Uterus (tissue), 4 donors: ENCODE measurements at places on chromosomes 4 and X.
A peak's percentile ranks its signal among the peaks of the same experiment; 100 is the strongest.

- no peak overlapping the region for H3K27ac ChIP-seq
- H3K4me3 ChIP-seq: no peak overlapping the region
- DNase-seq: no peak
- H3K36me3 ChIP-seq: no peaks in the 10 kb centered on the region
Measured at GRCh38 chr4:5895287-5895686, 2.4 kb upstream of the CRMP1 start.

DNA sequence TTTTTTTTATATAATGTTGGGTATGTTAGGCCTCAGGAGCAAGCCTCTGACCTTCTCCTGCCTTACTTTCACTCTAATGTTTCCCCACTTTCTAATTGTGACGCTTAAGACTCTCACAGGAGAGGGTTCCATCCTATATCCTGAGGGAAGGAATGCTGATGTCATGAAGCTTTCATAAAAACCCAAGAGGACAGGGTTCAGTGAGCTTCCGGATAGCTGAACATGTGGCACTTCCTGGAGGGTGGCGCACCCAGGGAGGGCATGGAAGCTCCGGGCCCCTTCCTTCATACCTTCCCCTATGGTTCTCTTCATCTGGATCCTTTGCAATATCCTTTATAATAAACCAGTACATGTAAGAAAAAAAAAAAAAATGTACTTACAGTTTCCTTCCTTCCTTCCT is 48.0 kb upstream of the TMPRSS11E start:
- no peaks in the 10 kb centered on the region for H3K27me3 ChIP-seq
- no peaks in the 10 kb centered on the region for H3K4me1 ChIP-seq
- H3K4me3 ChIP-seq: no peak overlapping the region
- no peak overlapping the region for H3K27ac ChIP-seq
- DNase-seq: no peak

GRCh38 chr4:165439344-165439743 is 60.5 kb downstream of the CPE start:
- H3K4me1 ChIP-seq: no peaks in the 10 kb centered on the region
- no peaks in the 10 kb centered on the region for H3K36me3 ChIP-seq

DNA sequence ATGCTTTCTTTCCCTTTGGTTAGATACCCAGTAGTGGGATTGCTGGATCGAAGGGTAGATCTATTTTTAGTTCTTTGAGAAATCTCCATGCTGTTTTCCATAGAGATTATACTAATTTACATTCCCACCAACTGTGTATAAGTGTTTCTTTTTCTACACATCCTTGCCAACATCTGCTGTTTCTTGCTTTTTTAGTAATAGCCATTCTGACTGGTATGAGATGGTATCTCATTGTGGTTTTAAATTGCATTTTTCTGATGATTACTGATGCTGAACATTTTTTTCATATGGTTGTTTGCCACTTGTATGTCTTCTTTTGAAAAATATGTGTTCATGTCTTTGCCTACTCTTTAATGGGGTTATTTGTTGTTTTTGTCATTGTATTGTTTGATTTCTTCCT is 6.6 kb upstream of the AGA start:
- H3K27ac ChIP-seq: no peak overlapping the region
- H3K27me3 ChIP-seq: no peaks in the 10 kb centered on the region
- H3K4me3 ChIP-seq: no peak overlapping the region
- no peak for DNase-seq
- H3K4me1 ChIP-seq: no peaks in the 10 kb centered on the region

DNA sequence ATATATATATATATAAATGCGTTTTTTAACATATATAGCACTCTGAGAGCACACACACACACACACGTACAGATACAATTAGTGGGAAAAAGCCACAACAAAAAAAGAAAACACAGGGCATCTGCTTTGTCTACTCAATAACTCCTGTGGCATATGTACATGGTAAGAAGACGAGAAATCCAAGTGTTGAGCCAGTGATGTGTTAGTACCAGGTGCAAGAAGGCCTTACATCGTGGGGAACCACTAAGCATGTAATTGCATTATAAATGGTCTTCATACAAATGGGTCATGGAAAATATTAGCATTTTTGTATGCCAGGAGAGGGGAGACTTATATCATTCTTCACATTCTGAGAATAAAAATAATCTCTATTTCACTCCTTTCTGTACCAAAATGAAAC is 62.7 kb upstream of the FAM47B start:
- H3K36me3 ChIP-seq: no peaks in the 10 kb centered on the region
- DNase-seq: no peak
- H3K4me3 ChIP-seq: no peak overlapping the region
- H3K4me1 ChIP-seq: no peaks in the 10 kb centered on the region

- H3K4me3 ChIP-seq: no peak overlapping the region
- H3K4me1 ChIP-seq: no peaks in the 10 kb centered on the region
- no peak overlapping the region for H3K27ac ChIP-seq
- H3K27me3 ChIP-seq: no peaks in the 10 kb centered on the region
Measured at GRCh38 chrX:47497271-47497888, 14.4 kb upstream of the ZNF41 start.

DNA sequence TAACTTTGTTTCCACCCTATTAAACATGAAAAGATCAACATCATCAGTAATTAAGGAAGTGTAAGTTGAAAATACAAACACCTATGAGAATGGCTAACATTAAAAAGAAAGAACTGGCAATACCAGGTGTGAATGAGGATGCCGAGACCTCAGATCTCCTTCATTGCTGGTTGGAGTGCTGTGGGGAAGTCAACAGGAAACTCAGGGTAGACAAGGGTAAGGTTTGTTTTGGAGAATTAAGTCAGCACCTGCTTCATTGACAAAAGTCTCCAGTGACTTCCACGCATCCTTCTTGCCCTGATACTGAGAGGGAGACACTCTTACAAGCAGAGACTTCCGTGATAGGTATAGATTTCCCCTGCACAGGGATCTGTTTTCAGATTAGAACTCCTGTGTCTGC is 106.1 kb downstream of the IRF2 start:
- no peak for DNase-seq
- no peak overlapping the region for H3K4me3 ChIP-seq
- no peaks in the 10 kb centered on the region for H3K27me3 ChIP-seq
- no peaks in the 10 kb centered on the region for H3K4me1 ChIP-seq
- H3K36me3 ChIP-seq: no peaks in the 10 kb centered on the region
- no peak overlapping the region for H3K27ac ChIP-seq

DNA sequence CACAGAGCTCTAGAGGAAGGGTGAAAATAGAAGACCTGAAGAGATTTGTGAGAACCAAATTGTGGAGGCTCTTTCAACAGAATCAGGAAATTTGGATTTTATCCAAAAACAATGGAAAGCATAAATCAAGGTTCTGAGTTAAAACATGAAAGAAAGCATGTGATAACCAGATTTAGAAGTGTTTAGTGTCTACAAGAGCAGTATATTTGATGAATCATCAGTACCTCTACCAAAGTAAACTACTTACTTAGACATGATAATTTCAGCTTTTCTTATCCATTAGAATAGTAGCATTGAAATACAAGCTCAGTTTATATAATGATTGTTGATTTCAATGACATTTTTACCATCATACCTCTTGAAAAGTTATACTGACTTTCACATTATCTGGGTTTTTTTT is 25.9 kb upstream of the INTU start:
- H3K4me1 ChIP-seq: no peaks in the 10 kb centered on the region
- no peak for DNase-seq
- H3K27ac ChIP-seq: no peak overlapping the region
- no peaks in the 10 kb centered on the region for H3K36me3 ChIP-seq
- no peaks in the 10 kb centered on the region for H3K27me3 ChIP-seq
- H3K4me3 ChIP-seq: no peak overlapping the region

GRCh38 chr4:37001688-37002436 is 242.7 kb upstream of the NWD2 start:
- no peak for DNase-seq
- no peaks in the 10 kb centered on the region for H3K4me1 ChIP-seq
- no peaks in the 10 kb centered on the region for H3K36me3 ChIP-seq
- no peak overlapping the region for H3K27ac ChIP-seq
- no peaks in the 10 kb centered on the region for H3K27me3 ChIP-seq
- no peak overlapping the region for H3K4me3 ChIP-seq

- no peaks in the 10 kb centered on the region for H3K36me3 ChIP-seq
- H3K27ac ChIP-seq: no peak within 1 kb of the TSS
- H3K27me3 ChIP-seq: peaks cover 30% of the 10 kb centered on the region
- peaks cover 18% of the 10 kb centered on the region for H3K4me1 ChIP-seq
- no peak for DNase-seq
- no peak within 1 kb of the TSS for H3K4me3 ChIP-seq
Measured at GRCh38 chr4:1406394-1406980, at the start of gene NKX1-1. Gene NKX1-1, minus strand, starts transcription at chr4:1406442. Its CDS starts 0 bp downstream, at chr4:1406442.

DNA sequence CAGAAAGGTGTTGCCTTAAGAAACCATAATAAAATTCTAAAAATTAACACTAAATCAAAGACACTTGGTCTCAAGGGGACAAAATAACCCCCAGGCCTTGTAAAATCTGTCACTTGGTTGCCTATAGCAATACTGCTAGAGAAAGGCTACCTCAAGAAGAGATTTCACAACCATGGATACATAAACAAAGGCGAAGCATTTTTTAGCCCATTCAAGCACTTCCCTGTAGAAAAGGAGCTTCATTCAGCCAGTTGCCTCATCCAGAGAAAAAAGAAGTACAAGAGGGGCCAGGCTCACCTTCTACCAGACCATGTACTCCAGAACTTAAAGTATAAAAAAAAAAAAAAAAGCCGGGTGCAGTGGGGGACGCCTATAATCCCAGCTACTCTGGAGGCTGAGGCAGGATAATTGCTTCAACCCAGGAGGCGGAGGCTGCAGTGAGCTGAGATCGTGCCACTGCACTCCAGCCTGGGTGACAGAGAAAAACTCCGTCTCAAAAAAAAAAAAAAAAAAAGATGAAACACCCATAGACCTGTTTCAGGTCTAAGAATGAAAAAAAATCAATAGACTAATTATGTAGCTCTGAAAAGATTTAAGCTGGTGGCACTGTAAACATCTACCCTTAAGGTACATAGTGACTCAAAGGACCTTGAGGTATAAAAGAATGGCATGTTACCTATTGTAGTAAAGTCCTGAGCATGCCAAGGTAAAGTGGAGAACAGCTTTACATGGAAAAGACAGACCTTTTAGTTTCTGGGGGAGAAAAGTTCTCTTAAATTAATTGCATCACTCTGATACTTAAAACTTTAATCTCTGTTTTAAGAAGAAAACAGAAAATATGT is 18.0 kb downstream of the RUFY3 start:
- DNase-seq: no peak
- H3K4me3 ChIP-seq: no peak overlapping the region
- no peaks in the 10 kb centered on the region for H3K36me3 ChIP-seq
- H3K27me3 ChIP-seq: no peaks in the 10 kb centered on the region
- H3K27ac ChIP-seq: no peak overlapping the region
- peaks cover 6% of the 10 kb centered on the region for H3K4me1 ChIP-seq

GRCh38 chr4:100848841-100849240 is 331.0 kb upstream of the EMCN start:
- no peaks in the 10 kb centered on the region for H3K27me3 ChIP-seq
- no peaks in the 10 kb centered on the region for H3K4me1 ChIP-seq
- no peak for DNase-seq
- H3K27ac ChIP-seq: no peak overlapping the region
- H3K4me3 ChIP-seq: no peak overlapping the region

- H3K4me3 ChIP-seq: no peak within 1 kb of the TSS
- H3K27me3 ChIP-seq: no peaks in the 10 kb centered on the region
- H3K4me1 ChIP-seq: no peaks in the 10 kb centered on the region
- DNase-seq: no peak
Measured at GRCh38 chrX:153401133-153401764, at the start of gene PNMA6E. Gene PNMA6E, minus strand, starts transcription at chrX:153401350. Its CDS starts 2,501 bp downstream, at chrX:153398849.

- H3K36me3 ChIP-seq: no peaks in the 10 kb centered on the region
- DNase-seq: no peak
- no peak overlapping the region for H3K4me3 ChIP-seq
- no peaks in the 10 kb centered on the region for H3K27me3 ChIP-seq
- no peak overlapping the region for H3K27ac ChIP-seq
Measured at GRCh38 chrX:151962034-151962433, 12.4 kb downstream of the GABRE start.

DNA sequence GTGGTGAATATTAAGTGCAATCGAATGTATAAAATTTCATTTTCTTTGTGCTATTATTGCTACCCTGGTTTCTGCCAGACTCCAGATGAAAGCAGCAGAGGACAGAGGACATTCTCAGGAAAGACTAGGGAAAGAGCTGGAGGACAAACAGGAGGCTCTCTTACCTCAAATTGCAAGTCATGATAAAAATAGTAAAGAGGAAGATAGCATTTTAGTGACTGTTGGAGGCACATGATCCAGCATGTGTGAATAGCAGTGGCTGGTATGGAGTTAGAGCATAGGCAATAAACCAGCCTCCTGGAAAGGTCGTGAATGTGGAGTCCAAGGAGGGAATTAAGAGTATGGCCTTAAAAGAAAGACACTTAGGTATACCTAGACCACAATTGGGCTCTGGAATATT is 1040.0 kb downstream of the STPG2 start:
- H3K4me1 ChIP-seq: no peaks in the 10 kb centered on the region
- no peaks in the 10 kb centered on the region for H3K36me3 ChIP-seq
- DNase-seq: no peak
- H3K4me3 ChIP-seq: no peak overlapping the region
- no peaks in the 10 kb centered on the region for H3K27me3 ChIP-seq

- no peaks in the 10 kb centered on the region for H3K36me3 ChIP-seq
- no peak for DNase-seq
- no peaks in the 10 kb centered on the region for H3K27me3 ChIP-seq
- no peak overlapping the region for H3K4me3 ChIP-seq
Measured at GRCh38 chr4:173506597-173507211, 23.3 kb downstream of the HAND2 start.

DNA sequence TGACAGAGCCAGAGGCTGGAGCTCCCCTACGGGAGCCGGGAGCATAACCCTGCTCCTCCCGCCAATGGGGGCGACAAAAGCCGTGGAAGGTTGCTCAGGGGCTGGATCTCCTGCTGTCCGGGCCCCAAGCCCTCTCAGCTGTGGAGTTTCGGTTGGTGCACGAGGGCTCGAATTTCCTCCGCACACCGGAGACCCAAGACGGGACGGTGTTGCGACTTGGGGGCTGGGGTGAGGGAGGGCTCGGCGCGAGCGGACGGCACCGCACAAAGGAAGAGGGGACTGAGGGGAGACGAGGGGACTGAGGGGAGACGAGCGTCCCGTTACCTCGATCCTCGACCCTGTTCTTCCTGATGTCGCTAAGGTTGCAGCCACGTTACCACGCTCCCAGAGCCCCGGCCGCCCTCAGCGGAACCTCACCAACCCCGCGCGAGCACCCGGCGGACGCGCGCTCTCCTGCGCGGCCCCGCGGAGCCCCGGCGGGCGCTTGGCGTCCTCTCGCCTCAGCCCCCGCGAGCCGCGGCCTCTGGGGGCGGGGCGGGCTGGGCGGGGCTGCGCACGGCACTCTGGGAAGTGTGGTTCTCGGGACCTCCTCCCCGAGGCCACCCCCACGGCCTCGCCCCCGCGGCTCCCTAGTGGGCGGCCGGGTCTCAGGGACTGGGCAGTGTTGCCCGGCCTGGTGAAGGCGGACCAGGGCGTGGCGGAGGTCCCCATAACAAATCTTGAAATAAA is at the start of gene KLHL8:
TSS of gene KLHL8 (minus strand) at position 525 of the 729 bp plus-strand sequence. CDS start 25,079 bp downstream, outside the sequence.
- H3K4me3 ChIP-seq: peak within 1 kb of the TSS; percentile 79
- H3K4me1 ChIP-seq: peaks cover 4% of the 10 kb centered on the region
- peak within 1 kb of the TSS; percentile 96 for H3K27ac ChIP-seq
- peak; percentile 87 for DNase-seq
- H3K27me3 ChIP-seq: no peaks in the 10 kb centered on the region
- H3K36me3 ChIP-seq: no peaks in the 10 kb centered on the region

GRCh38 chr4:139915037-139915436 is 238.9 kb downstream of the MAML3 start:
- H3K27me3 ChIP-seq: no peaks in the 10 kb centered on the region
- peaks cover 23% of the 10 kb centered on the region for H3K4me1 ChIP-seq
- no peaks in the 10 kb centered on the region for H3K36me3 ChIP-seq
- DNase-seq: no peak
- no peak overlapping the region for H3K4me3 ChIP-seq

GRCh38 chr4:54036184-54036583 is 28.2 kb downstream of the CHIC2 start:
- no peak overlapping the region for H3K4me3 ChIP-seq
- DNase-seq: no peak
- H3K36me3 ChIP-seq: no peaks in the 10 kb centered on the region
- H3K27ac ChIP-seq: no peak overlapping the region
- no peaks in the 10 kb centered on the region for H3K4me1 ChIP-seq
- no peaks in the 10 kb centered on the region for H3K27me3 ChIP-seq
